ENCODE measurements at places on chromosomes 3 and 15.

DNA sequence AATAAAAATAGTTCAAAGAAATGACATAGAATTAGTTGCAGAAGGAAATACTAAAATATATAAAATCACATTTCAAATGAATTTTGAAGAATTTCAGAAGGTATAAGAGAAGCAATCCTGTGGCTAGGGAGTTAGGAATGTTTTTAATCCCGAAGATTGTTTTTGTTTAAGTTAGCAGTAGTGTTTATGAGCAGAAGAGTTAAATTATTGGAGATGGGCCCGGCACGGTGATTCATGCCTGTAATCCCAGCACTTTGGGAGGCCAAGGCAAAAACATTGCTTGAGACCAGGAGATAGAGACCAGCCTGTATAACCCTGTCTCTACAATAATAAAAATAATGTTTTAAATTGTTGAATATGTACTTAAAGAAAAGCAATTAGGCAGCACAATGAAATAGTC lies 432.5 kb downstream of the MFSD1 start:
- no peak for DNase-seq

- DNase-seq = no peak
Observed at GRCh38 chr3:128133273-128133883, 9.8 kb upstream of the RUVBL1 start.

GRCh38 chr15:75107908-75108838 lies 84.8 kb downstream of the PPCDC start:
- peak; percentile 97 for DNase-seq

DNA sequence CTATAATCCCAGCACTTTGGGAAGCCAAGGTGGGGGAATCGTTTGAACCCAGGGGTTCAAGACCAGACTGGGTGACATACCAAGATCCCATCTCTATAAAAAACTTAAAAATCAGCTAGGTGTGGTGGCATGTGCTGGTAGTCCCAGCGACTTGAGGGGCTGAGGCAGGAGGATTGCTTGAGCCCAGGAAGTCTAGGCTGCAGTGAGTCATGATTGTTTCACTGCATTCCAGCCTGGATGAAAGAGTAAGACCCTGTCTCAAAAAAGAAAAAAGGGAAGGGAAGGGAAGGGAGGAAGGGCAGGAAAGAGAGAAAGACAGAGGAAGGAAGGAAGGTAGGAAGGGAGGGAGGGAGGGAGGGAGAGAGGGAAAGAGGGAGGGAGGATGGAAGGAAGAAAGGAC lies 133.7 kb upstream of the LRRN1 start:
- no peak for DNase-seq

- DNase-seq = peak; percentile 46
Observed at GRCh38 chr15:32908872-32909271, 191.1 kb downstream of the GREM1 start.

DNA sequence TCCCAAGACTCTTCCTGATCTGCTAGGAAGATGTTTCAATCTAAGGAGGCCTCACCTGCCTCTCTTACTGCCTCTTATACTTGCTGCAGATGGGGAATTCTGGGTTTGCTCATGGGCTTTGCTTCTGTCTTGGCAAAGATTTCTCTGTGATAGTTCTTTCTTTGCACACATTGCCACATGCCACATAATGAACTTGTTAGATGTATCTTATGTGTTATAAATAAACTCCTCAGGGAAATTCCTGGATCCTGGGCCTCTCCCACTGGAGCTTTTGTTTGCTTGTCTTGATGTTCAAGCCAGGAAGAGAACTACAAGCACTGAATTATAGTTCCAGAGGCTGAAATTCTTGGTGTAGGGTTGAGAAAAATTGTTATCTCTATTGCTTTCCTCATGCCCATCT lies 12.2 kb downstream of the RTP1 start:
- DNase-seq = no peak

DNA sequence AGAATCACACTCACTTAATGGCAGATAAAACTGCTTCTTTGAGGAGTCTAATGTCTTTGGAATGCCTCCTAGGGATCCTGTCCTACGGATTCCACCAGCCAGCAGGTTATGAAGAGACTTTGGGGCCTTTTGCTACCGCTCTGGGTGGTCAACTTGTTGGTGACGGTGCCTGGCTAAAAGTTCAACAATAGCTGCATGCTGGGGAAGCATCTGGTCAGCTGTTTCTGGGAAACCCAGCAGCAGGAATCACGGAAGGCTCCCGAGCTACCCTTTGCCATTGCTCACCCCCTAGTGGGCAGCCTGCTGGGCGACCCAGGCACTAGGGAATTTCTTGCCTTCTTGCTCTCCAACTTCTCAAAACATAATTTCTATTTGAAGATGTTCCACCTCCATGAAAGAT lies 263.3 kb downstream of the NEK10 start:
- DNase-seq = no peak

- no peak for DNase-seq
Observed at GRCh38 chr3:14133188-14133800, 8.4 kb downstream of the TMEM43 start.

- no peak for DNase-seq
Observed at GRCh38 chr3:115363071-115363470, 216.0 kb upstream of the ZBTB20 start.

GRCh38 chr3:178456621-178457285 lies 79.5 kb upstream of the KCNMB2 start:
- no peak for DNase-seq

All from CD14-positive monocyte (primary cell).